ENCODE measurements at places on chromosomes 13 and 19.

DNA sequence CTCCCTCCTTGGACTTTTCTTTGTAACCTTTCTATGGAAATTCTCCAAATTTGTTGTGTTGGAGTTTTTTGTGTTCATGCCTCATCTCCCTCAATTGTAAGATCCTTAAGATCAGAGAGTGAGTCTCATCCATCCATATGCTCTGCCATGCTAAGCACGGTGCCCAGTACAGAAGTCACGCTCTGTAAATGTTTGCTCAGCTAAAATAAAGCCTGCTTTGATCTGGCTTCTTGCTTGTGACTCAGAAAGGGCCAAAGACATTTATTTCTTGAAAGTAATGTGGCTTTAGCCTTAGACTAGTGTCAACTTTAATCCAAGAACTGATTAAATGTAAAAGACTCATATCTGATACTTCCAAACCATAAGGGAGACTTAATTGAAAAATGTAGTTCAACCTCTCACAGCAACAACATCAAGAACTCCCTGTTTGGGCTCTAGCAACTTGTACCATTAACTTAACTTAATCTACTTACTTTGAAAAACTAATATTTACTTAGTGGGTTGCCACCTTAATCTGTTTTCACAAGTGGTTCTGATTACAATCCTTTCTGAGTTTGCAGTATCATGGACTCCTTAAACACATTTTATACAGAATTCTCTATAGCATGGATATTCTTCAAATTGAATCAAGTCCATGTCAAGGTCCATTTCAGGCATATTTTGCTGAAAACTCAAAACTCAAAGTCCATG, 100.2 kb downstream of the KL start:
- DNase-seq: no peak

DNA sequence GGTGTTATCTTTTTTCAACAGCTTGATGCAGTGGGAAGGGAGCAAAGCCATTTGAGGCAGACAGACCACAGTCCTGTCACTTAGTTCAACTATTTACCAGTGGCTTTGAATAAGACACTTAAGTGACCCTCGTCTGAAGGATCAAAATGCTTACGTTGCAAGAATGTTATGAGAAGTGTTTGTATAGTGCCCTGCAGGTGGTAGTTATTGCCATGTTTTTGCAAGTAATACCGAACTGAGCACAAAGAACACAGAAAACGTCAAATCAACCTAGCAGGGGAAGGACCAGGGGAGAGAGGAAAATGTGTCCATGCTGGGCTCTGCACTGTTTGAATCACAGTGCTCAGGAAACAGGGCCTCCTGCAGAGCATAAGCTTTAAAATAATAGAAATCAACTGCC, 2.8 kb downstream of the SOHLH2 start:
- DNase-seq: no peak

DNA sequence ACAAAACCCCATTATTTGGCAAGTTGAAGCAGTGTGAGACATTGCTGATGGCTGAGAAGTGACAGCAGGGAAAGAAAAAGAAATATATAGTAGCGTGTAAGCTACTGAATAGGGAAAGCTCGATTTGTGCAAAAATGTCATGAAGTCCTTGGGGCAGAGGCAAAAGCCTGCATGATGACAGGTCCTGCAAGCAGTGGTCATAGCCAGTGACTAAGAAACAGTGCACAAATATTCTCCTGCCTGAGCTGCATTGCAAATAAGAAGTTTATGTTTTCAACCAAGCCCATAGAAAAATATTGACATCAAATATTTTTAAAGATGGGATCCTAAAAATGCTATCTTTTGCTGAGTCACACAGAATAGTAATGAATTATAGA, 270.0 kb downstream of the SLITRK6 start:
- no peak for DNase-seq

DNA sequence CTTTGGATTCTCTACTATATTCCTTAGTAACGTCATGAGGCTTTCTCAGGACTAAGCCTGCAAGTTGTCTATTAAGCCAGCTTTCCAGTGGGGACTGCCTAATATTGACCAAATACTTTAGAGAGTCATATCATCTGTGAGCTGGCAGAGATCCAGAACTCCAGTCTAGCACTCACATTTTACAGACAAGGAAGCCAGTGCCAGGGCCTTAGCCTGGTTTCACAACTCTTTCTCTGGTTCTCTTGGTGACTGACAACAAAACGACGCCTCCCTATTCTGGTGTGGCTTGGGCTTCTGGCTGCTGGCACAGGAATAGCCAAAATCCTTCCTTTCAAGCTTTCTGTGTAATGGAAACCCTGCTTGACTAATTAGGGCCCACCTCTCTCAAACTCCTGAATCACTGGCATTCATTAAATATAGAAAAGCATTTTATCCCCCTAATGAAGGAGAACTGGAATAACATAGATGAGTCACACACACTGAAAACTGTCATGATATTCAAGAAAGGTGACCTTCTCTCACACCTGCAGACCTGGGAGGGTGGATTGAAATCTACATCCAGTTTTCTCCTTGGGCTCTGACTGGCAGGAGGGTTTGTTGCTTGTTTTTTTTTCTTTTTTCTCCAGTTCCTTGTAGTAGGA, 75.2 kb upstream of the UBL3 start:
- no peak for DNase-seq

DNA sequence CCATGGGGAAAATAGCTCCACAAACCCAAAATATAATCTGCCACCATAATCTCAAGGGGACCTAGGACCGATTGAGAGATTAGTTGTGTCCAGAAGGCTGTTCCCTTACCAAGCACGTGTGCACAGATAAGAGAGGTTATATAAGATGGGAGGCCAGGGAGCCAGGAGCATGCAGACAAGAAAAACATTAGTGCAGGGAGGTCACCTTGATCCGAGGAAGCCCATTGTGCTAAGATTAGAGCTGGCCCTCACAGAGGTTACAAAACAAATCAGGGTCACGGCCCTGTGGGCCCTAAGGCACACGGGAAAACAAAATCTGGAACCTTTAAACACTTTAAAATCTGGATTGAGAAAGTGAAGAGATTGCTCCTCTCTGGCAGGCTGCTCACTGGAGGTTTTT, 37.7 kb downstream of the RGCC start:
- DNase-seq: no peak

DNA sequence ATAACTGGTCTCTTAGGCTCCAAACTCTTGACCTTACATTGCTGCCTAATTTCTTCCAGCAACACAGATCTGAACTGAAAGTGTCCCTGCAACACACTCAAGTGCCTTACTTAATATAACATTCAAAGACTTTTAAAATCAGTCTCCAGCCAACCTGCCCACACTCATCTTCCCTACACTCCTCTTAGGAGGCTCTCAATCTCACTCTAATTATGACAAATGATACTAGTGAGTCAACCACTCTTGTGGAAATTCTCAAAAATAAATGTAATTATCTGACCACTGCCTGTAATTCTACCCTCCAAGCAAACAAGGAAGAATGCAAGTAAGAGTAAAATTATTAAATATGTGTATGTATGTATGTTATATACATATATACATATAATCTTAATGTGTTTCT, 348.1 kb upstream of the MIR17HG start:
- no peak for DNase-seq

GRCh38 chr19:30682999-30683536, 310.9 kb downstream of the ZNF536 start:
- DNase-seq: peak; percentile 73

DNA sequence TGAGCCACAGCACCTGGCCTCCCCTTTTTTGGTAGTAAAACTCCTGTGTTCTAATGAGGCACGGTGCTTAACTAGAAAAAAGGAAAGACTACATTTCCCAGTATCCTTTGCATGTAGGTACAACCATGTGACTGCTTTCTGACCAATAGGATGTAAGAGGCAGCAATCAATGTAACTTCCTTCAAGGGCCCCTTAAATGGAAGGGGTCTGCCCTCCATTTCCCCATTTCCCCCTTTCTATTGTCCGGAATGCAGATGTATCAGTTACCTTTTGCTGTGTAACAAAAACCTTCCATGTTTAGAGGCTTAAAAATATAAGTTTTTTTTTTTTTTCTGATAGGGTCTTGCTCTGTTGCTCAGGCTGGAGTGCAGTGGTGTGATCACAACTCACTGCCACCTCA, 2.2 kb downstream of the GPR32 start:
- DNase-seq: no peak

- no peak for DNase-seq
Measured at GRCh38 chr19:9996541-9996940, 13.8 kb downstream of the COL5A3 start.

- no peak for DNase-seq
Measured at GRCh38 chr13:60753641-60754040, 356.6 kb downstream of the TDRD3 start.

- no peak for DNase-seq
Measured at GRCh38 chr13:101639711-101640110, 187.2 kb downstream of the ITGBL1 start.

GRCh38 chr19:17347877-17348276, 10.5 kb downstream of the GTPBP3 start:
- DNase-seq: no peak

- DNase-seq: no peak
Measured at GRCh38 chr13:37068962-37069361, 9.5 kb upstream of the SUPT20H start.

GRCh38 chr13:27794921-27795717, 2.8 kb downstream of the GSX1 start:
- no peak for DNase-seq
